ENCODE measurements at places on chromosomes 1 and 21.

DNA sequence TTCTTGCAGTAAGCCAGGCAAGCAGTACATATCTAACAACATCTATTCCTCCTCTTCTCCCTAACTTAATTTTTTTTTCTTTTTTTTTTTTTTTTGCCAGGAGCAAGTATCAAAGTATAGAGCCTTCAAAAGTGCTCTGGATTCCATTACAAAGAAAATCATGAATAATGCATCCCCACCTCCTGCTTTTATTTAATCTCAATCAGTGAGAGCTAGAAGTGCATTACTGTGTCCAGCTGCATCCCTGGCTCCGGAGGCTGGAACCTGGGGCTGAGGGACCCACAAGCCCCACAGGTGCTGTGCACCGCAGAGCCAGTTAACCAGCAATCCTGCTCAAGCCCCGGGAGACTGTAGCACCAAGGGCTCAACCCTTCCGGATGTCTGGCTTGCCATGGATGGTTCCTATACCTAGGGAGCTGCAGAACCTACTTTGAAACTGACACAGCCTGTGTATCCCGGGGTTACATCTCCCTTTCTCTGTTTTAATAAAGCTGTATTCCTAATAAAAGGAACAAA, 455.9 kb upstream of the RUNX1 start:
- DNase-seq: no peak

DNA sequence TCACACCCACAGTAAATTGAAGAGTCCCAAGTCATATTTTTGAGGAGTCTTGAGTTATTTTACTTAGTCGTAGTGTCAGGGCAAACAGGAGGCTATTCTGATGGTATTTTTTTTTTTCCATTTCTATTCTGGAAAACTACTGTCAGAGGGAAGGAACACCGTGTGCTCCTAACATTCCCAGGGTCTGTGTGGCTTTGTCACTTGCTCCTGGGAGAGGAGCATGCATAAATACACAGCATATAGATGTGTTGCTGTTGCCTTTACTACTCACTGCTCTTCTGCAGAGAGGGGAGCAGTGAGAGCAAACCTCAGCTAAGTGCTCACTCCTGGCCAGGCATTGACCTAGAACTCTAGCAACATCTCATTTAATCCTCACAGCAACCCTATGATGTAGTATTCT, 45.8 kb downstream of the COLGALT2 start:
- DNase-seq: no peak

DNA sequence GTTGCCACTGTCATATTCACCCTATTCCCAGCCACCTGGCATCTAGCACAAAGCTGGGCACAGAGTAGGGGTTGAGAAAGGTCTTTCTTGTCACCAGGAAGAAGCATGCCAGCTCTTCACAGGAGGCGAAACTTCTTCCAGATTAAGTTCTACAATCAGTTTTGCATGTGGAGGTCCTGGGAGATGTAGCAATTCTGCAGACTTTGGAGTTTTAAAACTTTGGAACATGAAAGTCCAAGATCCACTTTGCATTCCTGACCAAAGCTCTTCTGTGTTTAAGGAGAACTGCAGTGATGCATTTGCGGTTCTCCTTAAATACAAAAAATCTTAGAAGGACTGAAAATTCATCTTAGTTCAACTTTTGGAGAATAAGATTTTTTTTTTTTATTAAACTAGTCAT, 258.5 kb upstream of the USP24 start:
- DNase-seq: no peak

- DNase-seq: no peak
These were observed 9.7 kb downstream of the HMGN1 start for GRCh38 chr21:39339231-39339630.

DNA sequence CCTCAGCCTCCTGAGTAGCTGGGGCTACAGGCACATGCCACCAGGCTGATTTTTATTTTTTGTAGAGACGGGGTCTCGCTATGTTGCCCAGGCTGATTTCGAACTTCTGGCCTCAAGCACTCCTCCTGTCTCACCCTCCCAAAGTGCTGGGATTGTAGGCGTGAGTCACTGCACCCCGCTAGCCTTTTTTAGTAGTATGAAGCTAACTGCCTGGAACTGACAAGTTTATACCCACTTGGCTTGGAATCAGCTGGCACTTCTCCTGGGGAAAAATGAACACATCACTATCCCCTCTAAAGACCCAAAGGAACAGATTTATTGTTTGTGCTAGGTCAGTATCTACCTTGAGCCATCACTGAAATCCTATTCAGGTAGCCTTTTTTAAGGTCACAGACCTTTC, 19.0 kb downstream of the TMEM63A start:
- no peak for DNase-seq

Data from vagina (tissue), 2 donors.